ENCODE measurements at places on chromosomes 11 and 22.

- peak; percentile 80 for DNase-seq
Measured at GRCh38 chr22:31947296-31947695, 3.0 kb downstream of the YWHAH start.

GRCh38 chr11:123601136-123601535 lies 53.3 kb downstream of the SCN3B start:
- DNase-seq = no peak

- DNase-seq = no peak
Measured at GRCh38 chr22:24090581-24090980, 79.5 kb downstream of the CABIN1 start.

GRCh38 chr11:86670181-86670580 lies 2.2 kb downstream of the ME3 start:
- no peak for DNase-seq

DNA sequence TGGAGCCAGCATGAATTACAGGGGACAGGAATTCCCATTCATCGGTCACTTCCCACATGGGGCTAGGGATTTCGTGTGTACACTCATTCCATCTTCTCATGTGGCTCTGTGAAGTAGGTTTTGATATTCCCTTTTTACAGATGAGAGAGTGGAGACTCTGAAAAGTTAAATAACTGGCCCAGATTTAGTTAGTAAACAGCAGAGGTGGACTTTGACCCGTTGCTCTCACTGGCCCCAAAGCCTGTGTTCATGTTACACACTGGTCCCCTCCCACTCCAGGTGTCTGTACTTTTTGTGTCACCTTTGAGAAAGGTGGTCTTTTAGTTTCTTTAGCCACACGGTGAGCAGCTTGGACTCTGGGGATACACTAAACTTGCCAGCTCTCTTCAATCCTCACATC lies 108.5 kb downstream of the MICAL2 start:
- DNase-seq = peak; percentile 48

GRCh38 chr11:27977527-27977926 lies 130.4 kb downstream of the KIF18A start:
- no peak for DNase-seq

- no peak for DNase-seq
Measured at GRCh38 chr11:9895006-9895405, 231.1 kb downstream of the SWAP70 start.

DNA sequence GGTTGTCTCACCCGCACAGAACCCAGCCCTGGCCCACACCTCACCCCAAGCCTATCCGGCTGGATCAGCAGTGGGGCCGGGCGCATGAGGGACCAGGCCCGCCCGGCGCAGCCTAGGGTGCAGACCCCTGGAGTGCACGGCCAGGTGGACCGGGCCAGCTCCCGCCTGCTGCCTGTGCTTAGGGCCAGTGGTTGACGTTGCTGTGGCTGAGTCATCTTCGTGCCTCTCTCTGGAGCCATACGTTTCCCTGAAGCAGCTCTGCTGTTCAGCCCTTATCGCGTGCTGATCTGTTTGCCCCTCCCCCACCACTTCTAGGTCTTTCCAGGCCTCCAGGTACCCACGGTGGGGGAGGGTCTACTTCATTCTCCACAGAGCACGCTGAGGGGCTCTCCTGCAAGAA lies 39.5 kb downstream of the CDKN1C start:
- DNase-seq = no peak

DNA sequence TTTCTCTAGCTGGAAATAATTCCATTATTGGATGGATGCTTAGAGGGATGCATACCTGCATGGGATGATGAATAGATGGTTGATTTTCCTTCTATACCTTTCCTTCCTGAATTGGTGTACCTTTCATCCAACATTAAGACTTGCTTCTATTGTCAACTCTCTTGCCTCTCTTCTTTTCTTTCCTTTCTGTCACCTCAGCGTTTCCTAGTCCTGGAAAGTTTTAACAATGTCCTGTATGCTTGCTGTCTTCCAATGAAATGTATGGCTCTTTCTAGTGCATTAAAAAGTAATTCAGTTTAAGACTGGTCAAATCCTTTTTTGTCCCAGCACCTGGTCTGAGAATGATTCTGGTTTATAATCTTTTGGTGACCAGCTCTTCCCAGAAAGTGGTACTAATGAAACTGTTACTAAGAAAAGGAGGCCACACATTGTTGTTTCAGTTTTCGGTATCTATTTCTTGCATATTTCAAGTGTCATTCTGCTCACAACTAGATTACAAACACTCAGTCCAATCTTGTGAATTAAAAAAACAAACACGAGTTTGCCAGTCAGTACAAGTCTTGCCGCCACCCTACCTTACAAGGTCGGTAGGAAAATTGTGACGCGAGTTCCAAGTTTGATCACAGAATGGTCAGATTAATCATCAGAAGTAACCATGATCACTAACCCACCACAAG lies 8.0 kb downstream of the POU2AF1 start:
- no peak for DNase-seq

DNA sequence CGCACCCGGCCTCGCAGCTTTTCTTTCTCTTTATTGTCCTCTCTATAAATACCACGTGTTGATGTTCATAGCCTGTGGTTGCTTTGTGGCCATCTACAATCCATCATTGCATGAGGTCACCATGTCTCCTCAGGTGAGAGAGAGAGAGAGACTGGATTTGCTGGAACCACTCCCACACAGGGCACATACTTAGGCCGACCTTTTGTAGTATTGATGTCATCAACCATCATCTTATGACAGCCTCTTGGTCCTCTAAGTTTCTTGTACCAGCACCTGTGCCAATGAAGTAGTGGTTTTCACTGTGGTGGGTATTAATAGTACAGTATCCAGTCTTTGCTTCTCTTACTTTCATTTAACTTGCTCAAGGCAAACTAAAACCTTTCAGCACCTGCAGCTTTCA lies 22.8 kb upstream of the P2RY6 start:
- no peak for DNase-seq

- peak; percentile 68 for DNase-seq
Measured at GRCh38 chr11:111320728-111321568, 22.6 kb downstream of the POU2AF3 start.

DNA sequence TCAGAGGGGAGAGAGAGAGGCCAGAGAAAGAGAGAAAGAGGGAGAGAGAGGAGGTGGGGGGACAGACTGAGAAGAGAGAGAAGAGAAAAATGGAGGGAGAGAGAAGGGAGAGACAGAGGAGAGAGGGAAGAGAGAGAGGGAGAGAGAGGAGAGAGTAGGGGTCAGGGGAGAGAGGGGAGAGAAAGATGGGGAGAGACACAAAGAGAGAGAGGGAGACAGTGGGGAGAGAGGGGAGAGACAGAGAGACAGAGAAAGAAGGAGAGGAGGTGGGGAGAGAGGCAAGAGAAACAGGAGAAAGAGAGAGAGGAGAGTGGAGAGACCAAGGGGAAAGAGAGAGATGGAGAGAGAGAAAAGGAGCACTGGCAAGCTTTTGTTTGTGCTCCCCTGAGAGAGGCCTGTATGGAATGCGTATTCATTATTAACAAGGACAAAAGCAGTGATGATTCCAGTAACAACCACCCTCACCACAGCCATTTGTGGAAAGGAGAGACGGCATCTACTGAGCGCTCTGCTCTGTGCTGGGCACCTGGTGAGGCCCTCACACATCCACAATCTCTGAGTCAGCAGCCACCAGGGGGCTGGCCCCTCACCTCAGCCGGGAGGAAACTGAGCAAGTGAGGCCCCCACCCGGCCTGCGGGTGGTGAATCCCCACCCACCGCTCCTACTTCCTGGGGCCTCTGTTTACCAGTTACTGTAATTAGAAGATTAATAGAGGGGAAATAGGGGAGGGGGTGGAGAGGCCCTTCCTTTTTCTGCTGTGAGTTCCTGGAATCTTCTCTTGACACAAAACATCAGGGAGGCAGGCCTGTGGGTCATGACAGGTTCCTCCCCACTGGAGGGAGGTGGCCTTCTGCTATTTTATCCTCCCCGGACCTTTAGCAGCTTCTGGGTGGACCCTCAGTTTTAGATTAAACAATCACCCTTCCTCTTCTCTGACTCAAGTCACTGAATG lies 14.6 kb upstream of the MIAT start:
- DNase-seq = peak; percentile 34

DNA sequence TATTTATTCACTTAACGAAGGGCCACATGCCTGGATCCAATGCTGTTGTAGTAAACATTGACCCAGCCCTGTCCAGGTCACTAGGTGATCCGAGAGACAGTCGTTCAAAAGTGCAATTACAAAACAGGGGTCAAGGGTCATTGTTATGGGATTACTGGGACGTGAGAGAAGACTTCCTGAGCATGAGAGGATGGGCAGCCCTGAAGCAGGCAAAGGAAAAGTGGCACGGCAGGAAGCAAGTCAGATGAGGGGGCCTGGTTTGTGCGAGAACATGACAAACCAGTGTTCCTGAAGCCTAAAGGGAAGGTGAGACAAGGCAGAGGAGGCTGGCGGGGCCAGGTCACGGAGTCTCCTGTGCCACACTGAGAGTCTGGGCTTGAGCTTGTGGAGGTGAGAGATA lies 15.8 kb upstream of the MMP20 start:
- DNase-seq = peak; percentile 74

DNA sequence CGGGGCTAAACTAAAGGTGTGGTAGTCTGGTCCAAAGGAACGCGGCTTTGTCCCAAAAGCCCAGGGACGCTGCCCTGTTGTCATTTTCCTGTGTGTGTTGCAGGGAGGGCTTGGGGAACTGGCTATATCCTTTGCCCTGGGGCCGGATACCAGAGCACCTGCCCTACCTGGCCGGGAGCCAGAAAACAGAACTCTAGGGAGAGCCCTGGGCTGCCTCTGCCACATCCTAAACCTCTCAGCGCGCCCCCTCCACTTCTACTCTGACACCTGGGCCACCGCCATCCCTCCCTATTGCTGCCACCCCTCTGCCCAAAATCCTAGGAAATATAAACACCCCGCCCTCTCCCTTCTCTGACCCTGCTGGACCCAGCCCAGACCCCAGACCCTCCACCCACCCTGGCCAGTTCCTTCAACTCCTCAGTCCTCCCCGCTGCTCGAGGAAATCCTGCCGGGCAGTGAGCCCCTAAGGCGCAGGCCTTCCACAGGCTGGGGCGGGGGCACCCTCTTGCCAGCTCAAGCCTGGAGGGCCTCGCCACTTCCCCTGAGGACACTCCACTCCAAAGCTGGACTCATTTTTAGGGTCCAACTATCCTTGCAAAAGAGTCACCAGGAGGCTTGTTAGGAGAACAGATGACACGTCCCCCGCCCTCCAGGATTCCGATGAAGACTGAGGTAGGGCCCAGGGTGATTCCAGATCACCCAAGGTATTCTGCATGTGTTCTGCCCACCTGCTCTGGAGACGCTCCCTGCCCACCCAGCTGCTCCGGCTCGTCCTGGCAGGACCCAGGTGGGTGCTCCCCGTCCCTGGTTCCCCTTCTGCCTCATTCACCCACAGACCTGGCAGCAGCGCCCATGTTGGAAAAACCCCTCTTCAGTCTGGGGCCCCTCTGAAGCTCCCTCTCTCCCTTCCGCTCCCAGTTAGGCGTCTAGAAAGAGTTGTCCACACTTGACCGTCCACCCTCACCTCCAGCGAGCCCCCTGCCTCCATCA lies 12.2 kb downstream of the KCTD17 start:
- peak; percentile 75 for DNase-seq

- peak; percentile 17 for DNase-seq
Measured at GRCh38 chr11:133040289-133040900, 491.9 kb downstream of the OPCML start.

DNA sequence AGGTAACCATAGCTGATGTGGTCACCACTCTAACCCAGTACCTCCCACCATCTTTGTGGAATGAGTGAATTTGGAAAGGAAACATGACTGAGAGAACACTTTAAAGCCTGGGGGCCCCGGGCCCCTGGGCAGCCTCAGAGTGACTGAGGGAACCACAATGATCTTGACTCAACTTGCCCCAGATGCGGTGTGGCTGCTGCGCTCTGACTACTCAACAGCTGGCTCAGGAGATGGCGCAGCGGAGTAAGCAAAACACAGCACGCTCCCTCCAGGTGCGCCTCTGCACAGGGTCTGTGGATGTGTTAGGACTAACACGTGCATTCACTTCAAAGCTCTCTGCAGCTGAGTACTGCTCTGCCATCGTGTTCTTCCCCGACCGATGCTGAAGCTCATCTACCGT lies 5.9 kb downstream of the RNF215 start:
- DNase-seq = no peak

- DNase-seq = no peak
Measured at GRCh38 chr22:47162865-47163264, 400.4 kb downstream of the TBC1D22A start.

DNA sequence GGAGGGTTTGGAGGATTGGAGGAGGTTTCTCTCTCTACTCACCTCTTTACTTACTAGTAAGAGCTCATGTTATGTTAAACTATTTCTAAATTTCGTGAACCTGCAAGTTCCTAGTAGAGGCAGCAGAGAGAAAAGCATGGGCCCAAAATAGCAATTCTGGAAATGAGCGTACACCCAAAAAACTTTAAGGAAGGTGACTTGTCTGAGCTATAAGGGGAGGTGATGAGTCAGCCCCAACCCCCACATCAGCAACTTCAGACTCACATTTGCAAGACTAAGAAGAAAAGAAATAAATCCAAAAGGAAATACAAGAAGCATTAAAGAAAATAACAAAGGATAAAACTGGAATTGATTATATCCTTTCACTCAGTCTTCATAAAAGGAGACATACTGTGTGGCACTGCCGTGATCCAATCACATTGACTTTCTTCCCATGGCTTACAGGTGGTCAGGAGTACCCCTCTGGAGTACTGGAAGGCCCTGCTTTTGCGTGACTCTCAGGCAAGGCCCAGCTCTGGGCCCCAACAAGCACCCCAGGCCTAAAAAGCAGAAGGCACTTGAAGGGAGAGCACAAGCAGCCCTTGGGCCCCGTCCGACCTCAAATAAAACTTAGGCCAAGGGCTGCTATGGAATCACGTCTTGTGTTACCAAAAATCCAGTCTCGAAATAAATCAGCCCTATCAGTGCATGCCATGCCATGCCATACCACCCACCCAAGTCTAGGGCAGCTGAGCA lies 14.3 kb downstream of the PACSIN2 start:
- DNase-seq = no peak

DNA sequence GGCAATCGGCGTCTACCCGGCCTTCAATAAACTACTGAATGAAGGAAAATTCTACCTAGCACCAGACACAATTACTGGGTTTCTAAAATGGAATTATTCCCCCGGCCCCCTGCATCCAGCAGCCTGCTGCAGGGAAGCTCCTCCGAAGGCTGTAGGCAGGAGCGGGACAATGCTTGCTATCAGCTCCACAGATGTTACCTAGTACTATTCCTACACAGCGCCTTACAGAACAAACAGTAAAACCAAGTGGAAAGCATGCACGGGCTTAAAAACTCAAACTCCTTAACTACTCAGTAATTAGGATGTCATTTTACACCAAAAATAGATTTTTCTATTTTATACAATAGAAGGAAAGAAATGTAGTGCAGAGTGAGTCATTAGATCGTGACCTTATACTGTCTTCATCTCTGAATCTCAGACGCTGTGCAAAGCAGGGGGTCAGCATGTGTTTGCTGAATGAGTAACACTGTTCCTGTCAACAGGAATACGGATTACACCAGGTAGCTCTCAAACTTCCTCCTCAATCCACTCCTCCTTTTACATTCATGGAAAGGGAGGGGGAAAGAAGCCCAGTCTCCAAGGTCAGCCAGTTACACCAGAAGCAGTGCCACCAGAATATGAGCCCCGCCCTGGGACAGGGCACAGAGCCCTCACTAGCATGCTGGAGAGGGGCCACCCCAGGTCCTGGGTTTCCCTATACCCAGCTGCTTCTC lies 74.9 kb downstream of the PACSIN2 start:
- DNase-seq = peak; percentile 76
